Stimulated activated CD8-positive, alpha-beta memory T cell treated with anti-CD3 and anti-CD28 coated beads, Interleukin-2, amount 100 ng/mL, for 48 hours (primary cell): ENCODE measurements at places on chromosomes 2 and 18.
A peak's percentile ranks its signal among the peaks of the same experiment; 100 is the strongest.

GRCh38 chr2:72887740-72888437 lies 681 bp downstream of the SPR start:
- DNase-seq = peak; percentile 48

GRCh38 chr2:202361108-202361507 lies 15.0 kb upstream of the BMPR2 start:
- DNase-seq = no peak

DNA sequence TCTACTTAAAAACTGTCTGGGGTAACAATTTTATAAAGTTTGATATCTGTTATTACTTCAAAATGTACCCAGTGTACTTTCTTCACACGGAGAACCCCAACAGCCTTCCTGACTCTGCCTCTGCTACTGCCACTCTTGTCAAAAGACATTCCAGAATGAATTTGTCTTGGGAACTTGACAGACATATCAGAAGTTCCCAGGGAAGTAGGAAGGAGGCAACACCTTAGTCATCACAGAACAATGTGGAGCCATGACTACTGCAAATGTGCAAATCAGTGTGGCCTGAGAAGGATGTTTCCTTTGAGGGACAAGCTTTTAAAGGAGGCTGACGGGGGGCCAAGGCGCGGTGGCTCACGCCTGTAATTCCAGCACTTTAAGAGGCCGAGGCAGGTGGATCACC lies 133.8 kb upstream of the RNF152 start:
- no peak for DNase-seq

GRCh38 chr2:203909261-203909967 lies 27.1 kb upstream of the ICOS start:
- no peak for DNase-seq

DNA sequence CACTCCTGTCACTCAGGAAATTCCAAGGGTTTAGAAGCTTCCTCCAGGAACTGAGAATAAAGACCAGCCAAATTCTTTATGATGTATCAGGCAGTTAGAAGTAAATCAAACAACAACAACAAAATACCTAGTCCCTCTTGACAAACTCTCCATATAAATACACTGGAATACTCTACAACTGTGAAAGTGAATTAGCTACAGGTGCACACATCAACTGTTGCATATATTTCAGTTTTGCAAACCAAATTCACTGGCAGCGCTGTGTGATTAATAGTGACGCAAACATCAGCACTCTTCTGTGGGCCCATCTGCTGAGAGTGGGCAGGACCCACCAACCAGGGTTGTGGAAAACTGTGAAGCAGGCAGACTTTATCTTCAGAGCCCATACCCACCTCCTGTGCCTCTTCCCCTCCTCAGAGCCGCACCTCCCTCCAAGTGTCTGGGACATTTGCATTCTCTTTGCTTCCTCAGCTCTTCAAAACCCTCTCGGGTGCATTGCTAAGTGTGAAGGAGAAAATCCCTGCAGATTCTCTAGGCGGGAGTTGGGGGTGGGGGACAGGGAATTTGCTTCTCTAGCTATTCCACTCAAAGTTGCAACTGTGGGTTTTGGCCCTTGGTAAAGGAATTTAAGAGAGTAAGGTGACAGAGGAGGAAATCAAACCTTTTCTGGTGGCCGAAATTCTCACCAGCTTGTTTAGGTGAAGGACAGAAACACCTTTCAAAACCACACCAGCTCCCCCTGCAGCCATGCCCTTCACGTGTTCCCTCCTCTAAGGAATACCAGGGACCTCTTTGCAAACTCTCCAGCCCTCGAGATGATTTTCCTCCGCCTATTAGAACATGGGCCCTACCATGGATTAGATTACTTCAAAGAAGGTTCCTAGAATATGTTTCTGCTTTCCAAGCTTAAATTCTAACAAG lies 119.3 kb downstream of the MRO start:
- DNase-seq = no peak
